ENCODE measurements at places on chromosomes 1 and 21. TPM values are rescaled to one million over a fixed set of nuclear protein-coding genes. Genes with fewer than 3 reads are reported as not detected.

CXADR gene
- total RNA-seq, result 70.5 TPM

GRCh38 chr1:78072216-78072615, 26.4 kb downstream of the GIPC2 start:
- no peak for DNase-seq

DNA sequence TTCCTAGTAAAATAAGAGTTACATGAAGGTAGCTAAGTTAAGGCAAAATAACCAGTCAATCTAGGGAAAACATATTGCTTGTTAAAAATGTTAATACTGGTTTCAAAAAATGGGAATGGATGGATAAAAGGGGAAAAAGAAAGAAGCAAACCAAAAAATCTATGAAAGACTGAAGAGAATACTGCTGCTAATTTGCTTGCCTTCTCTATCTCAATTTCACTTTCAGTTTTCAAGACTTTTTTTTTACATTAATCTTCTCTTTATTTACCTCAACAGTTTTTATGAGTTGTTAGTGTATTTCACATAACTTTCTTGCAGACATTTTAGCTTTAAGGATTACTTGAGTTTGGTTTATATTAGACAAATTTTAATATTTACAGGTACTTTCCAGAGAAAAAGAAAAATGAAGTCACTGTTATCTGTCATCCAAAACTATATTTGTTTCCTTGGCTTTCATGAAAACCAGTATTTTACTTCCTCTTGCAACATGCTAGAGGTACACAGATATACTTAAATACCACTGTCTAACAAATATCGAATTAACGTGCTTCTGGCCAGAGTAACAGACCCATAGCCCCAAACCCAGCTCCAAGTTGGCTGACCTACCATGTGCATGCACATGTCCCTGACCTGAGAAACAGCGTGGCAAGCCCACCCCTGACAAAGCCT, 70.7 kb downstream of the COL24A1 start:
- DNase-seq, result no peak

DNA sequence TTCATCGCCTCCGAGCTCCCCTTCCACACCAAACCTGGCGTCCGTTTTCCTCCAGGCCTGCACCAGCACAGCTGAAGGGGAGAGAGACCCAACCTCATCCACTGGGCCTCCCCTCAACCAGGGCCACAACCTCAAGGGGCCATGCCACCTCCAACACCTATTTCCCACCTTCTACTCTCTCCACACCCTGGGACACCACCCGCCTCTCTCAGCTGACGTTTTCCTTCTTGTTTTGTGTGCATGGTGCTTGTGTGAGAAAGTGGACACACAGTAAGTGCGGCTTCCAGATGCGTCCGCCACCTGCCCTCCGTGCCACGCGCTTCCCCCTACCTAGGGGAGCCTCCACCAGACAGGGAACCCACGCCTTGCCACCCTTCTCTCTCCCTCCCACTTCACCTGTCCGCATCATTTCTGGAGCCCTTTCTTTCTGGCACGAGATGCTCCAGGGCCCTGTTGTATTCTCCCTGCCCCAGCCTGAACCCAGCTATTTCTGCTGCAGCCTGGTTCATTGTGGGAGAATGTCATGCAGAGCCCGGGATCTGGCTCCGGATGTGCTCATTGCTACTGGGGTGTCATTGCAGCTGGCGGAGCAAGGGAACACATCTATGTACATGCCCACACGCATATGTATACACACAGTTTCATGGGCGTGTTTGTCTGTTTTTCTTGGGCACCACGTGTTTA, 1.3 kb upstream of the GNB1 start:
- DNase-seq, result no peak

DNA sequence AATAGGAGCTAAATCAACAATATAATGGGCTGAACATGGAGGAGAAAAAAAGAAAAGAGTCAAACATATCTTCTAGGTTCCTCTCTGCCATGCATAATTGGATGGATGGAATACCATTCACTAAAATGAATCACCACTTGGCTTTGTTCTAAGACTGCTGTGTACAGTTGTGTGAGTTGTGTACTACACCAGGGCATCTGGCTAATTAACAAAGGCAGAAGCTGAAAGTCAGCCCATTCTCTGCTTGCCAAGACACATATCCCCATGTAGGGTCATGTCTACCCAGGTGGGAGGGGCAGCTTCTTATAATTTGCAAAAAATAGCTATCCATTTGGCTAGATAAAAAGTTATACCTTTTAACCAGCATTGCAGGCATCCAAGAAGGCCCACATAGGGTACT, 21.0 kb downstream of the JUN start:
- DNase-seq, result no peak

DNA sequence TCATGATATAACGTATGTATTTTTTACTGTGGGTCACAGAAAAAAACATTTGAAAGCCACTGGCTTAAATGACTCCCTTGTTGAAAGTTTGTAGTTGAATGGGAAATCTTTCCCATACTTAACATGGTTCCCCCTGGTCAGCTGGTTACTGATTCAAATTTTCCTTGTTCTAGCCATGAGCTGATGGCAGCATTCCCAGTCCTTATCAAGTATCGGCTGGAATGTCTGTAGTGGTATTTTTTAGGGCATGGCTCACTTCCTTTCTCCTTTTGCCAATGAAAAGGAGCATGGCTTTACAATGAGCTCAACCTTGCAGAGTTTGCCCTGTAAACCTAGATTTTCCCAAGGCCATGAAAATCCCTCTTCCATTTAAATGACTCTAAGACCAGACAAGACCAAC, 55.7 kb downstream of the GIPC2 start:
- peak; percentile 16 for DNase-seq

DNA sequence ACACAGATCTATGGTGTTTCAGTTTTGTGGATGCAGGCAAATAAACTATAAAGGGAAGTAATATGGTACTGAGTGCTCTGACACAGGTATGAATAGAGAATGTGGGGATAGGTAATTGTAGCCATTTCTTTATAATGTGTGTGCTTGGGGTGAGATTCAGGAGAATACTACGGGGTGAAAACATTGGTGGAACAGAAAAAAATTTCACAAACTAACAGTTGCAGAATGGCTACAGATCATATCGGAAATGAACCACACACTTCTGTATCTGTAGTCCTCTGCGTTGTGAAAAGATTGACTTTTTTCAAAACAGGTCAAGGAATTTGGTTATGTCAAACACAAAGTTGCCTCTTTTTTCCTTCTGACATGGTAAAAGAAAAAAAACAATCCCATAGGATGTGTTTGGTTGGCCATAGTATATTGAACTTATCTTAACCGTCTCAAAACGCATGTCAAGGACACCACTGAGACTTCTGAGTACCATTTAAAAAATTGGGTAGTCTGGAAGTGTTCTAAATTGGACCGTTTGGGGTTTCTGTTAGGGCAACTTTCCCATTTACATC, 1.1 kb upstream of the CDC73 start:
- DNase-seq, result no peak

TINAGL1 gene
- 139 TPM for total RNA-seq

GRCh38 chr1:222613627-222614026, 4.3 kb upstream of the MIA3 start:
- no peak for DNase-seq

DNA sequence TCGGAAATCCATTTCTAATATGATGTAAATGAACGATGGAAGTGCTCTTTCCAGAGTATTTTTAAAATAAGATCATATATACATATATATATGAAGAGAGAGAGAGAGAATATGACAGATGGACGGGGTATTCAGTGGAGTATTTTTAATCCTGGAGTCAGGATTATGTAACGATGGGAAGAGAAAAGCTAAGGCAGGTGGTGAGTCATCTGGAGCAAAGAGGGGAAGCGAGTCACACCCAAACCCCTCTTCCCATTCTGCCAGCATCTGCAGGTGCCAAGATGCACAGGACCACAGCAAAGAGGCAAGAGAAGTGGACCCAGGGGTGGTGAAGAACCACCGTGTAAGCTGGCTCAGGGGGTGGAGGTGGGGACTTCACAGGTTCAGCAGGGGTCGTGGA, 102.7 kb upstream of the GRIK3 start:
- no peak for DNase-seq

- no peak for DNase-seq
Measured at GRCh38 chr1:212353181-212353580, 61.5 kb downstream of the PACC1 start.

DNA sequence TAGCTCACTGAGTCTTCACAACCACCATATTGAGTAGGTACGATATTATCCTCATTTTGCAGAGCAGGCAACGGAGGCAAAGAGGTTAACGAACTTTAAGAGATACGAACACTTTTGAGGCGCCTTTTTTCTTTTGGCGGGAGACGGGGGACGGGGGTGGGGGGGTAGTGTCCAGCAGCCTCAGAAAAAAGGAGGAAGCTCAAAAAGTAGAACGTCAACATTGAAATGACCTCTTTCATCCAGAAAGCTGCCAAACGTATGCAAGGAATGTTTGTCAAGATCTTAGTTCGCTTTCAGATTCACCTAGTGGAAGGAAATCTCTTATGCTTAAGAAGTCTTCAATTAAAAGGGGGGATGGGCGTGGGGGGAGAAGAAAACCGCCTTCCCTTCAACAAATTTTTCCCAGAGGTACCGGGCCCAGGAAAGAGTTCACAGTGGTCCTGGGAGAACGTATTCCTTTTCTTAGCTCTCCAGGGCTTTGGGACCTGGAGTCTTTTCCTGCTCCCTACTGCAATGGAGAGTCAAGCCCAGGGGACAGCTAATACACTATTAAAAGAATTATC, 1.1 kb upstream of the PCAT6 start:
- DNase-seq, result no peak

DNA sequence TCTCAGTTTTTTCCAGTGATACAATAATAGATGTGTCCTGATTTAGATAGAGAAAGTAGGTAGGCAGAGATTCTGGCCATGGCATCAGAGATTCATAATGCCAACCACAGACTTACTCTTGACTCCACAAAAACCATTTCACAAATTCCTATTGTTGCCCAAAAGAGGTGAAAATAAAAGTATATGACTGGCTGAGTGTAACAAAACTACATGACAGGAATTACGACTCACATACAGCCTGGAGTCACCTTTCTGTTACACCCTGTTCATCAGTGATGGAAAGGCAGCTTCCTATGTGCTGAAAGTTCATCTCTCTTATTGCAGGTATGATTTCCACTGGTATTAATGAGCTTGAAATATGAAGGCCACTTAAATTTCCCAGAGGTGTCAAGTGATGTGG, 72.3 kb downstream of the MPZL1 start:
- DNase-seq, result no peak

DNA sequence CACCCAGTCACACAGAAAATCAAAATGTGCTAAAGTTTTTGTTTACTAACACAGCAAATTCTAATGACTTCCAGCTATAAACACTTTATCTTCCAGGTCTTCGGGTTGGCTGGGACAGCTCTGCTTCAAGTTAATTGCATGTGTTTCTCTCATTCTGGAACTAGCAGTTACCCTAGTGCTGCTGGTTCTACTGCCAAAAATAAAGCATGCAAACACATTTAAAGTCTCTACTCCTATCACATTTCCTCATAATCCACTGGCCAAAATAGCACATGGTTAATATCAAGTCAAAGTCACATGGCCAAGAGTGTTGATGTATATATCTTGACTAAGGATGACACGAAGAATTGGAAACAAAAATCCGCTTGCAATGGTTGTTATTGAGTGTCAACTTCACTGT, 973.1 kb upstream of the ADGRL2 start:
- DNase-seq, result no peak

GRCh38 chr21:18467715-18468114, 64.1 kb upstream of the TMPRSS15 start:
- no peak for DNase-seq

DNA sequence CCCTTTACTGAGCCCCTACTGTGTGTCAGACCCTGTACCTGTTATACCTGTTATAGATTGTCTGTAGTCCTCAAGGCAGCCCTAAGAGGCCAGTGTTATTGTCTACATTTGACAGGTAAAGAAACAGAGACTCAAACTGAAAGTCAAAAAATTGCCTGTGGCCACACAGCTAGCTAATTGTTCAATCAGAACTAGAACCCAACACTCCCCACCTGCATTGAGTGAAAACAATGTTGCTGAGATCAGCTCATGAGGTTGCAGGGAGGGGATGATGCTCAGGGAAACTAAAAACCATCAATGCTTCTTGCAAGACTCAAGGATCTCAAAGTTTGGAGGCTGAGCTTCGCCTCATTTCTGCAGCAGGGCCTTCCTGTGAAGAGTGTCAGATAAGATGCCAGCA, 109.5 kb upstream of the LMO4 start:
- DNase-seq, result no peak

- DNase-seq, result no peak
Measured at GRCh38 chr1:2022063-2022770, 3.1 kb downstream of the GABRD start.

DNA sequence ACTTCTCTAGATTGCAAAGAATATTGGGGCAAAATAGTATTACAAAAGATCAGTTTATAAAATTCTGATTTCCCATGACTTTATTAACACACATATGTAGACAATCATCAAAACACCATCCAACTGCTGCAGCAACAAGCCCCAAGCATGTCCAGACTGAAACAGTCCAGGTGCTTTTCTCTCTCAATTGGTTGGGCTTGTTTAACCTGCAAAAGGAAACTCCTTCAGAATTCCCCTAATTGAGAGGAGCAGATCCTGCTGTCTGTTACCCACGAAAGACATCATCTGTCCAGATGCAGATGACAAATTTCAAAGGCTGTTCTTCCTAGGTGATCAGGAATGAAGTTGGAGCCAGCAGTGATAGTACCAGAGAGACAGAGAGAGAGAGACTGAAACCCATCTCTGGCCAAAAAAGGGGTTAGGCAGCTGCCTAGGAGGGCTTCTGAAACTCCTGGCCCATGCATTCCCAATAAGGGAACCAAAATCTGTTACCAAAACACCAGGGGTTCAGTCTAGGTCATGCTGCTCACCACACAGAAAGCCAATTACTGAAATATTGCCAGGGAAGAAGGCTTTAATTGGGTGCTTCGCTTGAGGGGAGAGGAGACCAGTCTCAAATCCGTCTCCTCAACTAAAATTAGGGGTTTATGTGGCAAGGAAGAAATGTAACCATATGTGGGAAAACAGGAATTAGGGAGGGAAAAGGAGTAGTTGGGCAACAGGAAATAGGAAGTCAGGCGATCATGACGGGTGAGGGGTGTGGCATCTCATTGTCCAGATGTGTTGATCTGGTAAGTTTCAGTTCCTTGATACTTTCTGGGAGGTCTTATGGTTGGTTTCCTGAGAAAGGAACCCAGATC, 34.7 kb upstream of the RGL1 start:
- no peak for DNase-seq

All from left colon (tissue), 2 donors.